ENCODE measurements at places on chromosomes 5 and 9.

GRCh38 chr5:179869101-179869500, 10.5 kb upstream of the MRNIP start:
- DNase-seq = no peak

GRCh38 chr9:133981958-133982681, 10.0 kb downstream of the VAV2 start:
- DNase-seq = no peak

GRCh38 chr5:129803403-129803802, 55.5 kb downstream of the MINAR2 start:
- no peak for DNase-seq

GRCh38 chr5:58999804-59000203, 416.9 kb downstream of the RAB3C start:
- DNase-seq = no peak

DNA sequence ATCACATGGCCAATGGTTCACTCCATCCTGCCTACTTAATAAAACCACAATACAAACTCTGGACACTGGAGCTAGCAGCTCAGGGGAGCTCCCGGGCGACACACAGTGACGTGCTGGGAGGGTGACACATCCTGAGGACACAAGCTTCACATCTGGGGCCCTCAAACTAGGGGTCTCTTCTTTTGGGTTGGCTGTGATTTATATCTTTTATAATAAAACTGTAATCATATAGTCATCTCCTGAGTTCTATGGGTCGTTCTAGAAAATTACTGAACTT, 12.1 kb upstream of the MAPK9 start:
- no peak for DNase-seq

Data from CD4-positive, alpha-beta T cell treated with Interleukin-15 for 1 hour (primary cell).